H54 (cell line): ENCODE measurements at places on chromosomes 3 and 15.
A peak's percentile ranks its signal among the peaks of the same experiment; 100 is the strongest.

GRCh38 chr15:95996494-95996893 lies 334.0 kb upstream of the NR2F2 start:
- no peak for DNase-seq

DNA sequence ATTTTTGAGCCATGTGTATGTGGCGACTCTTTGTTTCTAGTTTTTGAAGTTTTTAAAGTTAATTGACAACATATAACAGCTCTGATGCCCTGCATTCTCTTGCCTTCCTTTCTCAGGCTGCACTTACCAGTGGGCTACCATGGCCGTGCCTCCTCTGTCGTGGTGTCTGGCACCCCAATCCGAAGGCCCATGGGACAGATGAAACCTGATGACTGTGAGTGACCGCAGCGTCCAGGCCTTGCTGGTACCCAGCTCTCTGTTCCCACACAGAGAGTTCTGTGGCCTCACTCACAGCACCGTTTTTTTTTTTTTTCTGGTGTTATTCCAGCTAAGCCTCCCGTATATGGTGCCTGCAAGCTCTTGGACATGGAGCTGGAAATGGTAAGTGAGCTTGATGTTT lies 15.1 kb downstream of the FAH start:
- DNase-seq, result no peak

DNA sequence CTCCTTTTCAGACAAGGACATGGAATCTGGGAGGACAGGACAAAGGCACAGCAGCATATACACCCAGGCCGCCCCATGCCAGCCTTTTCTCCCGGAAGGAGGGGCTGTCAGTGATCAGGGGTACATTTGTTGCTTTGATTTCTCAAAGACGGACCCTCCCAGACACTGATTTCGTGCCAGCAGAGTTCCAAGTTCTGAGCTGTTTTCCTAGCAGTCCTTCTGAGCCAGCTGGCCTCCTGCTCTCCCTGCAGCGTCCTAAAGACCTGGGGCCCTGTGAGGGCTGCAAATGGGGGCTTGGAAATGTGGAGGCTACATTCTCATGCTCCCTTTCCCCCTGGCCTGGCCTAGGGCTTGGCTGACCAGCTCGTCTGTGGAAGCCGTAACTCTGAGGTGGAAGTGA lies 22.3 kb downstream of the CTSH start:
- DNase-seq, result no peak

DNA sequence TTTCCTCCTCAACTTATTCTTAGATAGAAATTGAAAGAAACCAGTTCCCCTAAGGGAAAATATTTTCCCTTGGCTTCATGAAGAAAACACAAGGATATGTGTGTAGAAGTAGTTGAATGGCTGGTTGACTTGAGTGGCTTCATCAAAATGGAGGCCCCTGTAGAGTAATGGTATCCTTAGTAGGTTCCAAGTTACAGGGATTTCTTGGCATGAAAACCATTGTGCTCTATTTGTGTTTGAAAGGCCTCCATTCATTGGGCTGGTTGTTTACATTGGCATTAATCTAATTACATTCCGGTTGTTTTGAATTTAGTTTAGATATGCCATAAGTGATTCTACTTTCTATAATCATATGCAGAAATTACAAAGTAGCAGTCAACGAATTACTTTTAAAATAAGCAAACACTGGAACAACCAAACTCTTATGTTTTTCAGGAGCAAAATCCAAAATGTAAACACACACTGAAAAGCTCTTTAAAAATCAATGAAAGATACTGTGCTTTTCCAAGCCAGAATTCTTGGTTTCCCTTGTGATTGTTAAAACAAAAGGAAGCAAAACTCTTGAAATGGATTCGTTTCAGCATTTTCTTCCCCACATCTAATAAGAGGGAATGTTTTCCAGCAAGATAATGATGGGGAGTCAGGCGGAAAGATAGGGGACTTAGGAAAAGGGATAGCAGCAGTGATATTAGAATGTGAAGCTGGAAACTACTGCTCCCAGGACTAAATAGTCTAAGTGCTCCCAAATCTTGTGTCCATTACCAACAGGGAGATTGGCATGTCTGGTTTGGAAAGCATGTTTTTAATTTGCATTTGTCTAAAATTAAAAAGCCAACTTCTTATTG lies 77.0 kb downstream of the EPHA3 start:
- DNase-seq, result no peak

GRCh38 chr3:66038726-66039589 lies at the start of gene MAGI1:
Gene MAGI1 (minus strand): TSS chr3:66038918. CDS start chr3:66038308, 610 bp downstream.
- DNase-seq, result peak; percentile 89
